NCI-H2107 (cell line): ENCODE measurements at places on chromosomes 3 and 15.

- no peak for DNase-seq
These were observed 358.4 kb upstream of the LMCD1 start for GRCh38 chr3:8143186-8143585.

- no peak for DNase-seq
These were observed 100.6 kb downstream of the DNAJB8 start for GRCh38 chr3:128366136-128366535.

DNA sequence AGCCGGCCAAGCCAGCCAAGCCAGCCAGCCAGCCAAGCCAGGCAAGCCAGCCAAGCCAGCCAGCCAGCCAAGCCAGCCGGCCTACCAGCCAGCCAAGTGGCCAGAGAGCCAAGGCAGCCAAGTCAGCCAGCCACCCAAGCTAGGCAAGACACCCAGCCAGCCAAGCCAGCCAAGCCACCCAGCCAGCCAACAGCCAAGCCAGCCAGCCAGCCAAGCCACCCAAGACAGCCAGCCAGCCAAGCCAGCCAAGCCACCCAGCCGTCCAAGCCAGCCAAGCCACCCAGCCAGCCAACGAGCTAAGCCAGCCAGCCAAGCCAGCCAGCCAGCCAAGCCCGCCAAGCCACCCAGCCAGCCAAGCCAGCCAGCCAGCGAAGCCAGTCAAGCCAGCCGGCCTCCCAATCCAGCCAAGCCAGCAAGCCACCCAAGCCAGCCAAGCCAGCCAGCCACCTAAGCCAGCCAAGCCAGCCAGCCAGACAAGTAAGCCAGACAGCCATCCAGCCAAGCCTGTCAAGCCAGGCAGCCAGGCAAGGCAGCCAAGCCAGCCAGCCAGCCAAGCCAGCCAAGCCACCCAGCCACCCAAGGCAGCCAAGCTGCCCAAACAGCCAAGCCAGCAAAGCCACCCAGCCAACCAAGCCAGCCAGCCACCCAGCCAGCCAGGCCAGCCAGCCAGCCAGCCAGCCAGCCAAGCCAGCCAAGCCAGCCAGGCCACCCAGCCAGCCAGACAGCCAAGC lies 200.5 kb downstream of the GOLGA6L6 start:
- no peak for DNase-seq

DNA sequence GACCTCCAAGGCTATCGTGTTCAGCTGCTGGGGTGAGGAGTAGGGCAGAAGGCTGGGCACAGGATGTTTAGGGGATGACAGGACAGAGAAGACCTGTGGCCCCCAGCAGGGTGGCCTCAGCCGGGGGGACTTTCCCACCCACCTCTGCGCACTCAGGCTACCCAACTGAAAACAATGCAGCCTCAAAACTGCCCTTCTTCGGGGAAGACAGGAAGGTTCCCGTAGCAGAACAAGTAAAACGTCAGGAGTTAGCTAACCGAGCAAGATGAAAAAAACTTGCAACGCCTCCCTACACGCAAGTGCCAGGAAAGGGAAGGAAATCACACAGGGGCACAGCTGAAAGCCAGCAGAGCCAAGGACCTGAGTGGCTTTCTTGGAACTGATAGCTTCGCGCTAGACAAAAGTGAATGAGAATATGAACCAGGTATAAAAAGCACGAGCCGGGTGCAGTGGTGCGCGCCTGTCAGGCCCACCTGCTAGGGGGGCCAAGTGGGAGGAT lies 38.4 kb upstream of the FURIN start:
- no peak for DNase-seq

DNA sequence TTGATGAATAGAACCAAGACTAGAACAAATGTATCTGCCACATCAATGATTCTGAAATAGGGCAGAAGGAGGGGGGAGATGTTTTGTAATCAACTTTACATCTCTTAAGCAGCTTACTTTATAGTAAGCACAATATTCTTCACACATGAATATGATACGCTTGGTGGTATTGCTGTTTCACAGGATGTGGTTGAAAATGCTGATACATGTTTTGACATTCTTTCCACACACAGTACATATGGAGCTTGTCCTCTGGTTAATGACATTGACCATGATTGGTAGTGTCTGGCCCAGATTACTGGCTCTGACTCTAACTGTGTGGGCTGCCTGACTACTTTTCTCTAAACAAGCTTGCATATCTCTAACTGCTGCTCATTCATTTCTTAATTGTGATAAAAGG lies 168.9 kb downstream of the KLHL25 start:
- no peak for DNase-seq

DNA sequence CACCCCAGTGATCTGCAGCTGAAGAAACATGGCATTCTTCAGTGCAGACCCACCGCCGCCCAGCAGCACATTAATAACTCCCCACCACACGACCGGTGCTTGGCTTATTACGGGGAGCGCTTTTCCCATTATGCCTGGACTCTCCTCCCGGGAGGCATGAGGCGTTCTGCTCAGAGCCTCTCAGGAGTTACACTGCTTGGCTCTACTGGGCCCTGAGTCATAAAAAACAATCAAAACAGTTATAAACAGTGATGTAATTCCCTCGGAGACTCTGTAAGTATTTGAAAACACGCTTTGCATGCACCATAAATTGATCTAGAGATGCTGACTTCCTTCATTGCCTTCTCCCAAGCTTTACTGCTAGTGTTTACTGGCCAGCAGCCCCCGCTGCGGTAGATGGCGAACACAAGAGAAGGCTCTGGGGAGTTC lies 77.1 kb upstream of the SNRPA1 start:
- no peak for DNase-seq

- DNase-seq = no peak
These were observed 24.4 kb downstream of the LARS2 start for GRCh38 chr3:45412763-45413162.

GRCh38 chr3:162933656-162934055 lies 1437.0 kb downstream of the OTOL1 start:
- no peak for DNase-seq

- DNase-seq = no peak
These were observed 19.4 kb downstream of the ZPLD1 start for GRCh38 chr3:102454181-102454580.

DNA sequence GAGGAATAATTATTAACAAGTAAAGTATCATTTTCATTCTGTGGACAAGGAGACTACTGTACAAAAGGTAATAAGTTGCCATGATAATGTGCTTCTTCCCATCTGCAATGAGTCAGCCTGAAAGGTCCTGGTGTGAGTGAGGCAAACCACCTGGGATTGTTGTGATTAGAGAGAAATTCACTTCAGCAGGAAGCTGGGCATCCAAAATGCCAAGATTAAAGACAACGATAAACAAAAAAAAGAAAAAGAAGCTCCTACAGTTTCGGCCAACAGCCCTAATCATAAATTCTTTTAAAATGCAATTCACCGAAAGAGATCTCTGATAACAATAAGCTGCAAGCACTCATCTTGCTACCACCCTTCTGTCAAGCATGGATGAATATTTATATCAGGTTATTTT lies 507.8 kb downstream of the TUSC7 start:
- no peak for DNase-seq

DNA sequence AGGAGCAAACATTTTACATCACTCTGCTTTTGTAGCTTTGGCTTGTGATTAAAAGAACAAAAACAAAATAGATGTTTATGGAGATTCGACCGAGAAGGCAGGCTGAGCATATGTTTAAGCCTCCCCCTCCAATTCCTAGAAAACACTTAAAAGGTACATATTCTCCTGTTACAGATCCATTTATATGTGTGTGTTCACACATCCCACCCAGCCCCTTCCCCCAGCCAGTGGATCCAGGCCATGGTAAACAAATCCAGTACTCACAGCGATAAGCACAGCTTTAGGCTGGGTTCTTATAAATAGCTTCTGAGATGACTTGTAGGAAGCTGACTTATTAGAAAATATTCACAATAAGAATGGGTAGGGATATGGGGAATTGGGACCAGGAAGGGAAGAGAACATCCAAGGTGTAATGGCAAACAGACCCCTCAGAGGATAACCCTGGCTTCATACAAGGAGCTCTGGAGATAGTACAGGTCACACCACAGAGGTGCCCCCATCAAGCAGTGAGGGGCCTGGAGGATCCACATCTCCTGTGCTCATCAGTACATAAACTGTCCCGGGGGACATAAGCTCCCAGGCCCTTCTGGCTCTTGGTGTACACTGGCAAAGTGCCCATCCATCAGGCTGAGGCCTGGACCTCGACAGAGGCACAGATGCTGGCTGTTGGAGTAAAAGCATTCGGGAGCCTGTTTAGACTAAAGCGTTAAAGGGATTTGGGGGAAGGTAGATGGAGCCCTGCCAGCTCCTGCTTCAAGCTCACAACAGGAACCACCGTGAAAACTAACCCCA lies 70.0 kb upstream of the UBE2E1 start:
- DNase-seq = no peak

- DNase-seq = no peak
These were observed 16.5 kb downstream of the ZXDC start for GRCh38 chr3:126459111-126459762.

GRCh38 chr3:122589297-122589696 lies 11.8 kb downstream of the PARP15 start:
- no peak for DNase-seq

DNA sequence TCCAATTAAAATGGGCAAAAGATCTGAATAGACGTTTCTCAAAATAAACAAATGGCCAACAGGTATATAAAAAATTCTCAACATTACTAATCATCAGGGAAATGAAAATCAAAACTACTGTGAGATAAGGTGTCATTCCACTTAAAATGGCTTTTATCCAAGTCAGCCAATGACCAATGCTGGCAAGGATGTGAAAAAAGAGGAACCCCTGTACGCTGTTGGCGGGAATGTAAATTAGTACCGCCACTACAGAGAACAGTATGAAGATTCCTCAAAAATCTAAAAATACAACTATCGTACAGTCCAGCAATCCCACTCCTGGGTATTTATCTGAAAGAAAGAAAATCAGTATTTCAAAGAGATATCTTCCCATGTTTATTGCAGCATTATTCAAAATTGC lies 176.9 kb upstream of the STT3B start:
- no peak for DNase-seq

GRCh38 chr3:159798951-159799350 lies 189.7 kb upstream of the IL12A start:
- DNase-seq = no peak

DNA sequence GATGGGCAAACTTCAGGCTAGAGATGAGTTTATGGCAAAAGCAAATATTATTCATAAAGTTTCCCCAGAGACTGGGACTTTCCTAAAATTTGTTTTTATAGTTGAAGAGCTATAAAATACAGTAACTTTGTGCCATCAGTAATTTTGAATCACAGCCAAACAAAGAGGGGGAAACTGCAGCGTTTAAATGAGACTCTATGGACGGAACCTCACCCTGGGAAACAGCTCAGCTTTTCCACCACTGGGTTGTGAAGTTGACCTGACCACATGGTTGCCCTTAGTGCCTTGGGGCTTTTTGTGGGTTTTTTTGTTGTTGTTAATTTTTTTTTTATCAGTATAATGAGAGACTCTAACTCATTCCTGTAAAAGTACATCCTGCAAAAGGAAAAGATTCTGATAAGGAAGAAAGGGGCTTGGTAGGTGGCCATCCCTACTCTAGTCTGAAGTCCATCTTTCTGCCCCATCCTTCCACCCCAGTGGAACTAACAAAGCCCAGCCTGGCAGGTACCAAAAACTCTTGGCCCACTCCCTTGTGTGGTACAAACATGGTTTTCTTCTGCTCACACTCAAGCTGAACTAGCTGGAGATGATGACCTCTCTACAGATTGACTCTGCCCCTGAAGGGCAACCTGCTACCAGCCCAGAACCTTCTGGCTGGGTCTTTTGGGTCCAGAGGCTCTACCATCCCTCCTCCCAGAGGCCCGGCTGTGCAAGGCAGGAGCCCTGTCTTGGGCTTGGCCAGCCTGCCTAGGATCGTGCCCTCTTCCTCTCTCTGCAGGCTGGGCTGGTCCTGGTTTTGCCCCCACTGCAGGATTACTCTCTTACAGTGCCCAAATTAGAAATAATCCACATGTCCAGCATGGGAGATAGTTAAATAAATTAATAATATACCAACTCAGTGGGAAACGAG lies 41.2 kb downstream of the RLBP1 start:
- no peak for DNase-seq

DNA sequence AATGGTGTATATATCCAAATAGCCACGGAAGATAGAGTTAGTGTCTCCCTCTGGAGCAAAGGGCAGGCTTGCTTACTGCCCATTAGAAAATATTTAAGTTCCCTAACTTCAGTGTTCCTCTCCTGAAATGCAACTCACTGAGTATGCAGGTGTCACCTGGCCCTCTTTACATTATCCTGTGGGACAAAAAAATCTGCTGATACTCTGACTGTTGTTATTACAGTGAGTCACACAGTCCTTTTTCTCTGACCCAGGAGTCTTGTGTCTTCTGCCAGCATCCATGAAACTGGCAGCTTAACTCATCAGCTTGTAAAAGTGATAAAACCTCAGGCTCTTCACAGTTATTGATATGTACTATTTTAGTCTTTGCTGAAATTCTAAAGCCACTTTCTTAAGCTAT lies 42.2 kb upstream of the RASGRF1 start:
- no peak for DNase-seq

- no peak for DNase-seq
These were observed 11.1 kb upstream of the MUC20 start for GRCh38 chr3:195709676-195710085.

DNA sequence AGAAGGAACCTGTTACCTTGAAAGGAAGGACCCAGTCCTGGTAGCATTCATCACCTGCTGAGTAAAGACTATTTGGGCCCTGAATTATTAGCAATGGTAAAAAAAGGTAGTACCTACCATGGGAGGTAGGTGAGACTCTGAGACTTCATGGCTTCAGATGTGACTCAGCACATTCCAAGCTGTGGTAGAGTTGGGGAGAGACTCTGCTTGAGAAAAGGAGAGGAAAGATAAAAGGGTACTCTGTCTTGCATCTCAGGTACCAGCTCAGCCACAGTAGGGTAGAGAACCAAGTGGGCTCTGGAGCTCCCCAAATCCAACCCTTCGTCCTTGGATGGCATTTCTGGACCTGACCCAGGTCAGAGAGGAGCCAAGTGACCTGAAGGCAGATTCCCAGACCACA lies 430.4 kb downstream of the TBL1XR1 start:
- no peak for DNase-seq

DNA sequence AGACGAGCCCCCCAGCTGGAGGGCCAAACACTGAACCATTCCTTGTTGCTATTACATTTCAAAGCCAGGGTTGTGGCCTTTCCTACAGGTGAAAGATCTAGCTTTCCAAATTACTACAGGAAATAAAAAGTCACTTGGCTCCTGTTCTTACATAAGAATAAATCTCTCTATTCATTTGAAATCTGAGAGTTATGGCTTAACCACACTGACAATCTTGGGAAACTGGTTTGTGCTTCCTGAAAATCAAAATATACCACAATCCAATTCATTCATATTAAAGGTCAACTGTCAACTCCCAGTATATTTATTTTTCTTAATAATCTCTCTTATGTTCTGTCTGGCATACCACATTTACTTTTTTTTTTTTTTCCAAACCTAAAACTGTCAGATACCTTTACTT lies 103.7 kb upstream of the LMOD3 start:
- DNase-seq = no peak

DNA sequence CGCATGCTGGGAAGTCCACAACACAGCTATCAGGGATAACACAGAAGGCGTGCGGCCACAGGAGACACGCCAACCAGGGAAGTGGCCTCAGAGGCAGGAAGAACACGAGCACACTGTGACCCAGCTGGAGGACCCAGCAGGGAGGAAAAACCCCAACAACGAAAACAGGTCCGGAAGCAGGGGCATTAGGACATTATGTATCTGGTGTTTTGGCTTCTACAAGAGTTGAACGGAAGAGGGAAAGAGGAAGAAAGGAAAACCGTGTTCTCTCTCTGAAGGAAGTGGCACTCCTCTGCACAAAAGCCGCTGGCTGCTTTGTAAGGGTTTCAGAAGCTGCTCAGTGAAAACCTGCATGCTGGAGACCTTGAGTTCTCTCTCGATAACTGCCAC lies 61.8 kb downstream of the HACD2 start:
- no peak for DNase-seq

GRCh38 chr3:134075846-134076245 lies 46.1 kb upstream of the SLCO2A1 start:
- no peak for DNase-seq
